ENCODE measurements at places on chromosomes 4 and X. TPM values are rescaled to one million over a fixed set of nuclear protein-coding genes. Genes with fewer than 3 reads are reported as not detected.
A peak's percentile ranks its signal among the peaks of the same experiment; 100 is the strongest.

- DNase-seq = no peak
Observed at GRCh38 chr4:82611527-82611926, 49.7 kb upstream of the TMEM150C start.

- DNase-seq = peak; percentile 46
Observed at GRCh38 chr4:8225706-8226443, 26.8 kb downstream of the SH3TC1 start.

DNA sequence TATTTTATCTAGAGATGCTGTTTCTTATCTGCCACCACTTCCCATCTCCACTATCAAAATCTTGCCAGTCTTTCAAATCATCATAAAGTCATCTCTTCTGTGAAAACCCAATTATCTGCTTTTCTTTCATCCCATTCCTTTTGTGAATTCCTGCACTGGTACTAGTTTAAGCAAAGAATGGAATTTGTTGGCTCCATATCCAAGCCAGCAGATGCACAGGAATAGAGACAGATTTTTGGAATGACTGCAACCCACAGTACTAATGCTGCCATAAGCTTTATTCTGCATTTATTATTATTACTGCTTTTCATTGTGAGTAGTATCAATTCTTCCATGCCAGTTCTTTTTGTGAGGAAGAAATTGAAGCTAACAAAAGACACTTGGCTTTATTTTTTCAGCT lies 616.7 kb downstream of the RAPGEF2 start:
- no peak for DNase-seq

GRCh38 chr4:176753049-176753448 lies 39.7 kb downstream of the VEGFC start:
- DNase-seq = no peak

DNA sequence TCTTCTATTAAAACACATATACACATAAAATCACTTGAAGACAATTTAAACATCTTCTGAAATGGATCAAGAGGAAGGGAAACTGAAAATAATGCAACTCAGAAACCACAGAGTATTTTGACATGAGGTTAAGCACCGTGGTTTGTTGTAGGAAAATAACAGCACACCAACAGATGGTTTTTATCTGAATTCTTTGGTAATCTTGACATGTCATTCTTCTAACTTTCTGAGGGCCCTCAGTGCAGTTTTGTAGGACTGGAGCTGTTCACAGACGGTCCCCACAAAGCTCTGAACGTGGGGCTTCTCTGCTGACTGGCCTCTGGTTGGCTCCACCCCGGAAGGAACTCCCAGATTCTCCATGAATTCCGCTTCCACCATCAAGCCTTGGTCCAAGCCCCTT lies 16.0 kb upstream of the TLR8 start:
- DNase-seq = no peak

DNA sequence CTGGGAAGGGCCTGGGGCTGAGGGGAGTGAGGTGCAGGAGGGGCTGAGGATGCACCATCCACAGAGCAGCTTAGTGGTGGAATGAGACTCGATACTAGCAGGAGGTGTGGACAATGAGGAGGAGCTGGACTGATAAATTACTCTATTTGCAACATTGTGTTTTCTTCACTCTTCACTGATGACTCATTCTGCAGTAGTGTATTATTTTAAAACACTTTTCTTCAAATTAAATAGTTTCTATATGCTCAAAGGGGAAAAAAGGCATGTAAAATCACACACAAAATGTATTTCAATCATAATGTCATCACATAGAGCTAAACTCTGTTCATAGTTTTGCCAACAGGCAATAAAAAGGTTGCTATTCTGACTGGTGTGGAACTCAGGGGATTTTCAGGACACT lies 467.0 kb upstream of the CTSO start:
- DNase-seq = no peak

DNA sequence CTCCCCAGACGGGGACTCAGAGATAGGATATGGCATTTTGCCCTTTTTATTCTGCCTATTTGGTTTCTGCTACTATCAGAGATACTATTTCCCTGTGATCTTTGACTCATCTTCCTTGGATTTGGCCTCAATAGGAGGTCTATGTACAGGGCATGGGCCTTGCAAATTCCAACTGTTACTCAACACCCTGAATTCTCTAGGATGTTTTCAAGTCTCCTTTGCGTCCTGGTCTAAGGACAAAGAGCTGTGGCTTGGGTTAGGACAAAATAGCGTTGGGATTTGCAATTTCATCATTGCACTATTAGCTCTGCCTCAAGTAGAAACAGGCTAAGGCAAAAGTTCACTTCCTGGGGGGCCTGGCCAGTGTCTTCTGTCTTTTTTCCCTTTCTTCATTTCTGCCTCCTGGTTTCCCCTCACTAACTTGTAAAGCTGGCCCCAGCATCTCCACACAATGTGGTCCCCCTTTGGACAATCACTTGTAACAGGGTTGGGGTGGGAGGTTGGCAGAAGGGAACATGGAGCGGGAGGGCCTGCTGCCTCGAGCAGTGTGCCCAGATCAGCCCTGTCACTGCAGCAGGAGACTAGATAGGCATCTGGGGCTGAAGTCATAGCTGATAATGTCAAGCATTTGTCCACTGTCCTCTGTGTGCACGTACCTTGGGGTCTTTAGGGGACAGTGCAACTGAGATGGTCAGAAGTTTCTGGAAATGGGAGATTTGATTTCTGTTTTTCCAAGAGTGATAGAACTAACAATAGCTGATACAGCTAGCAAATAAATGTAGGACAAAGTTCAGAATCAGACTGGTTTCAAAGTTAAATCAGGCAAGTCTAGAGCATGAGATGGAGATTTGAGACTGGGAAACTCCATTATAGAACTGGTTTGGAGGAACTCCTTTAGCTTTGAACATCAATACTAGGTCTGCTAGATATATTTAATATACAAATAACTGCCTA lies 25.8 kb upstream of the STBD1 start:
- DNase-seq = no peak

DNA sequence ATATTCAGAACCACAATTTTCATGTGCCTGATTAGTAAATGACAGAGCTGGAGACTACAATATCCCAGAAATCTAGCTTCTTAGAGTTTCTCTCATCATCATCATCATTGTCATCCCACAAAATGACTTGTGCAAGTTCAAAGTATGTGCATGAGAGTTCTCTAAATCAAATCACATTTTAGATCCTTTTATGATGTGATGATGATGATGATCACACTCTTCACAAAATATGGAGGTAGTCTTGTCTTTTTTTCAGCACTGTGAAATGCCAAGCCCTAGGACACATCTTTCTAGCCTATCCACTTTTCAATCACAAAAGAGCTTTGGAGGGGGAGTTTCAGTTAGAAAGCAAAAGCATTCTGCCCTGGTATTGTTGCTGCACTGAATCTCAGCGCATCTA lies 7.4 kb downstream of the MBNL3 start:
- DNase-seq = no peak

GRCh38 chr4:126661194-126661593 lies 971.6 kb upstream of the INTU start:
- no peak for DNase-seq

DNA sequence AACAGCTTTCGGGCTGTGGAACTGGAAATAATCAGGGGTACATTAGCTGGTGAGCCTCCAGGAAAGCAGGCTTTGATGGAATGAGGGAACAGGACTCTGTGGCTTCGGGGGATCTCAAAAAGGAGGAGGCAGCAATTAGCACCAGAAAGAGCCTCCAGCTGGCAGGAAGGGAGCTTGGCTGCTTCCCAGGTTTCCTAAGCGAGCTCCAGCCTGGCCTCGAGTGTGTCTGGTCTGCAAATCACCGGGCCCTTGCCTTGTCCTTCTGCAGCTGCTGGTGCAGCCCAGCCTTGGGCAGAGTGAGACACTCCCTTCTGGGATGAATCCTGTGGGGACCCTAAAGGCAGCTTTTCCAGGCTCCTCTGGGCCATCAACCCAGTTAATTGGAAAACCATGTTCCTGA lies 10.7 kb upstream of the PDHA1 start:
- DNase-seq = no peak

GRCh38 chr4:150580306-150580705 lies 1.6 kb upstream of the MAB21L2 start:
- DNase-seq = no peak

DNA sequence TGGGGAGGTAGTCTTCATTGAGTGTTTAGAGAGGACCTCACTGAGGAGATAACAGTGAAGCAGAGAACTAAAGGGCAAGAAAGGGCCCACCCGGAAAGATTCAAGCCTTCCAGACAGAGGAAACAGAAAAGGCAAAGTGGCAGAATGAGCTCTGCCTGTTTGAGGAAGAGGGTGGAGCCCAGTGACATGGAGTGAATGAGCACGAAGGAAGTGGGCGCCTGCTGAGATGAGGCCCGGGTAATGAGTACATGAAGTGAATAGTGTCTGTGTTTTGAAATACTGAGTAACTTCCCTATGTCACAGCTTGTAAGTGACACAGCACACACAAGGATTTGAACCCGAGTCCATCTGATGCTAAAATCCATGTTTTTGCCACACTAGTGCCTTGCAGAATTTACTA lies 32.5 kb upstream of the TLR2 start:
- DNase-seq = peak; percentile 88

- no peak for DNase-seq
Observed at GRCh38 chr4:104860238-104861123, 286.2 kb upstream of the TET2 start.

DNA sequence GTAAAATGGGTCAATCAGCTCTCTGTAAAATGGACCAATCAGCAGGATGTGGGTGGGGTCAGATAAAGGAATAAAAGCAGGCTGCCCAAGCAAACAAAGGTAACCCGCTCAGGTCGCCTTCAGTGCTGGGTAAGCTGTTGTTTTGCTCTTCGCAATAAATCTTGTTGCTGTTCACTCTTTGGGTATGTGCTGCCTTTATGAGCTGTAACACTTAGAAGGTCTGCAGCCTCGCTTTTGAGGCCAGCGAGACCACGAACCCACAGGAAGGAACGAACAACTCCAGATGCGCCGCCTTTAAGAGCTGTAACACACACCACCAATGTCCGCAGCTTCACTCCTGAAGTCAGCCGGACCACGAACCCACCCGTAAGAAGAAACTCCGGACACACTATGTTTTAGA lies 11.5 kb upstream of the CAMK2D start:
- DNase-seq = no peak

DNA sequence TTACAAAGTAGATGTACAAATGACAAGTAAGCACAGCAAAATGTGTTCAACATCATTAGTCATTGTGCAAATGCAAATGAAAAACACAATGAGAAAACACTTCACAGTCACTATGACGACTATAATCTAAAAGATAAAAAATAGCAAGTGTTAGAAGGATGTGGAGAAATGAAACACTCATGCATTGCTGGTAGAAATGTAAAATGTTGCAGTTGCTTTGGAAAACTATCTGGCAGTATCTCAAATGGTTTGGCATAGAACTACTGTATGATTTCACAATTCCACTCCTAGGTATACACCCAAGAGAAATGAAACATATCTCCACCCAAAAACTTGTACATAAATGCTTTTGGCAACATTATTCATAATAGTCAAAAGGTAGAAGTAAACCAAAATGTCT lies 459.7 kb upstream of the TRAM1L1 start:
- DNase-seq = no peak

The HSFX1 gene
- total RNA-seq = 1.7 TPM

The RIPPLY1 gene
- not detected for total RNA-seq

The POLN gene
- total RNA-seq = 2.0 TPM

The PABPC4L gene
- total RNA-seq = 0.60 TPM

The MAGEB17 gene
- total RNA-seq = not detected

The GLRB gene
- 9.9 TPM for total RNA-seq

The BTC gene
- 0.16 TPM for total RNA-seq

The SMPX gene
- total RNA-seq = 661 TPM
